ENCODE measurements at places on chromosomes 16 and 17.
A peak's percentile ranks its signal among the peaks of the same experiment; 100 is the strongest.

DNA sequence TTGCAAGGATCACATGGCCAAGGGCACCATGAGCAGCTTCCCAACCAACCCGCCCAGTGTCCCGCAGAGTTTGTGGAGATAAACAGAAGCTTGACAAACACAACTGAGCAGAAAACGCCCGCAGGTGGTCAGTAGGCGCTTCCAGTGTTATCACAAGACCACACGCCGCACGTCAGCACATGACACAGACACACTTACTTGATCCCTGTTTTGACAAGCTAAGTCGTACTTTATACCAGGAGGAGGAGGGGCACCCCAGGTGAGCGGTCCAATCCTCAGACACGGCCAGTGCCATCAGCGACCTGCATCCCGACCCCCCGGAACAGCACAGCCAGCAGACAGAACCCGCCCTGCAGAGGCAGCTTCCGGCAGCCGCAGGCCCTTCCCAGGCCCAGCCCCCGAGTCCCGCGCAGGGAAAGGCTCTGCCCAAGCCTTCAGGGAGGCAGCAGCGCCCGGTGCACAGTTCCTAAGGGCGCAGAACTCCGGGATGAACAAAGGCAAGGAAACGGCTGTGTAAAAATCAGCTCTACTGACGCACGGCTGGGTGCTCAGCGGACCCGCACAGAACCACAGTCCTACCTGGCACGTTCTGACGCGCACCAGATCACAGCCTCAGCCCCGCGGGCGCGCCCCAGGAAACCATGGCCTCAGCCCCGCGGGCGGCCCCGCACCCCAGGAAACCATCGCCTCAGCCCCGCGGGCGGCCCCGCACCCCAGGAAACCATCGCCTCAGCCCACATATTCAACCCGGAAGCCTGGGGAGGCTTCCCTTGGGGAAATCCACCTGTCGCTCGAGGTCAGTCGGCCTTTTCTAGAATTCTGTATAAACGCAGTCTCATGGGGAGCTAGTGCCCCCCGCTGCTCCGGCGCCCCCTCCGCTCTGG, 27.8 kb downstream of the AXIN1 start:
- DNase-seq = no peak

DNA sequence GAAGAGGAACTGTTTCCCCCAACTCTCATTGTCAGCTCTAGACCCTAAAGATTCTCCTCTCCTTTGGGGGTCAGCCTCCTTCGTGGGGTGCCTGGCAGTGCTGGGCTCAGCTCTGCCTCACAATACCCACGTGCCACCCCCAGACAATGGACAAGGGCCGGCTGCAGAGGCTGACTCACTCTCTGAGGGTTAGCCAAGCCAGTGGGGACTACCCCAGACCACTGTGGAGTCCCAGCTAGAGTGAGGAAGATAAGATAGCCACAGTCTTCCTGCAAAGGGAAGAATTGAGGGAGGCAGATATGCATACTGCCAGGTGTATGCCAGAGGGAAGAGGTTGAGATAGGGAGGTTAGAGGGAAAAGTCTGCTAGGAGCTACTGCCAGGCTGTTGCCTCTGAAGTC, 13.5 kb upstream of the MTMR4 start:
- DNase-seq = no peak

- no peak for DNase-seq
Observed at GRCh38 chr16:56807011-56807675, 57.9 kb upstream of the SLC12A3 start.

- DNase-seq = no peak
Observed at GRCh38 chr16:1377406-1378010, 25.8 kb downstream of the GNPTG start.

DNA sequence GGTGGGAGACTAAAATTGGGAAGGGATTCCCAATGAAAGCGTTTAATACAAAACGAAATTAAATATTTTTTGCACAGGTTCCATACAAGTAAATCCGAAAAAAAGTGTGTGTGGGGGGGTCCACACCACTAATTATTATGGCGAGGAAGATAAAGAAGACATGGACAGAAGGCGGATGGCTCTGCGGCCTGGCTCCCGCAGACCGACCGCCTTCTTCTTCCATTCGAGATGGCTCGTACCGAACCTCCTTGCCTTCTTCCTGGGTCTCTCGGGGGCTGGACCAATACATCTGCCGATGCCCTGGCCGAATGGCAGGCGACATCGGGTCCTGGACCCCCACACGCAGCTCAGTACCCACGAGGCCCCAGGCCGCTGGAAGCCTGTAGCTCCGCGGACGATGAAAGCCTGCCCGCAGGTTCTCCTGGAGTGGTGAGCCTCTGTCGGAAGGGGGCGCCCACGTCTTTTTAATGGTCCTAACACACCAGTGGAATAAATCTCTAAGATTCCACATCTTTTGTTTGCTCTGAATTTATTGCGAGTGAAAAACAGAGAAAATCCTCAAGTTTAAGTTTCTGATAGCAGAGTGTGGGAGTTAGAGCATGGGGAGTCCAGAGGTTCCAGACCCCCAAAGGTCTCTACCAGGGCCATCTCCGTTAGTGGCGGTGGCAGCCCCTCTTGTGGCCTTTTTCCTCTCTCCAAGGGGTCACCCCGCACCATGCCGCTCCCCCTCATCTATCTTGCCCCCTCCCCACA, 1.4 kb downstream of the PRAC2 start:
- DNase-seq = no peak

- no peak for DNase-seq
Observed at GRCh38 chr17:78736526-78737079, 45.5 kb downstream of the CYTH1 start.

DNA sequence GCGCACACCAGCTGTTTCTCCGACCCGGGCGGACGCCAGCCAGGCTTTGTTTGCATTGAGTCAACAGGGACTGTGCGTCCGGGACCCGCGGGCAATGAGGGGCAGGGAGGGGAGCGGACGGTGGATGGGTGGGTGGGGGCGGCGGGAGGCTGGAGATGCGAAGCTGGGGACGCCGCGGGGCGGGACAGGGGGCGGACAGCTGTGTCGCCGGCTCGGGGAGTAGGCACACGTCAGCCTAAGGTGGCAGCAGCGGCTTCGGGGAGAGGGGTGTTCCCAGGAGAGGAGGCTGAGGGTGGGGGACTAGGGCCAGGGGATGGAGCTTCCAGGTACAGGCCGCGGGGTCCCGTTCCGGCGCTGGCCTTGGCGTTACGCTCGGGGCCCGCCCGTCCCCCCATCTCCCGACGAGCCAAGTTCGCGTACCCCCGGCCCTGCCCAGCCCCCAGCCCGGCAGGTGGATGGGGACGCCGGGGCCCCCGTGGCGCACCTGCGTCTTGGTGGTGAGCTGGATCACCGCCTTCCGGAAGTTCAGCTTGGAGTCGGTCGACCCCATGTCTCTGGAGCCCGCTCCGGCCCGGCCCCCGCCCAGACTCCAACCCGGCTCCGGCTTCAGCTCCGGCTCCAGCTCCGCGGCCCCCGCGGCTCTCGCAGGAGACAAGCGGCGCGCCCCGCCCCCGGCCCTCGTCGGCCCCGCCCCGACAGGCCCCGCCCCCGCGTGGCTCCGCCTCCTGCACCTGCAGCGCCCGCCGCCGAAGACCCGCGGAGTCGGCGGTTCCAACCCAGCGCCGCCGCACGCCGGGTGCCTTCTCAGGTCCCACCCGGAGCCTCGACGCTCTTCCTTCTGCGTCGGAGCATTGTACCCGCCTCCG, at the start of gene HID1:
HID1 (minus strand) TSS at position 653 of the 866 bp plus-strand sequence; CDS start at position 550, 103 bp downstream.
- DNase-seq = no peak

- peak; percentile 73 for DNase-seq
Observed at GRCh38 chr17:32253117-32253611, 12.5 kb upstream of the RHBDL3 start.

- DNase-seq = no peak
Observed at GRCh38 chr16:2280981-2281542, 13.1 kb upstream of the RNPS1 start.

- no peak for DNase-seq
Observed at GRCh38 chr17:63928172-63928666, 3.9 kb downstream of the CD79B start.

GRCh38 chr16:72455743-72456659, 284.0 kb upstream of the PMFBP1 start:
- no peak for DNase-seq

DNA sequence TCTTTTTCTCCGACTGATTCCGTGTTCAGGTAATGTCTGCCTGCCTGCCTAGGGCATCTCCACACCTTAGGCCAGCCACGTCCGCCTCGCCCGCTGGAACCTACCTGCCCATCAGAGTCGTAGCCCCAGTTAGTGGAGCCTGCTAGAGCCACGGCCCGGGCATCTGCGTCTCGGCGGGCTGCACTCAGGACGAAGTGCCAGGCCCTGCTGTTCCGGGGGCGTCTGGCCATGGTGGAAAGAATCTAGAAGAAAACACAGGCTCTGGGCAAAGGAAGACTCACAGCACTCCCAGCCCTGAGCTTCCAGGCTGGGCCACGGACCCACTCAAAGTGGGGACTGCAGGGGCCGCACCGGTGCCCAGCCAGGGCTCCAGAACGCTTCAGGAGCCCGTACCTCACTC, 1.1 kb downstream of the SPSB3 start:
- DNase-seq = no peak

DNA sequence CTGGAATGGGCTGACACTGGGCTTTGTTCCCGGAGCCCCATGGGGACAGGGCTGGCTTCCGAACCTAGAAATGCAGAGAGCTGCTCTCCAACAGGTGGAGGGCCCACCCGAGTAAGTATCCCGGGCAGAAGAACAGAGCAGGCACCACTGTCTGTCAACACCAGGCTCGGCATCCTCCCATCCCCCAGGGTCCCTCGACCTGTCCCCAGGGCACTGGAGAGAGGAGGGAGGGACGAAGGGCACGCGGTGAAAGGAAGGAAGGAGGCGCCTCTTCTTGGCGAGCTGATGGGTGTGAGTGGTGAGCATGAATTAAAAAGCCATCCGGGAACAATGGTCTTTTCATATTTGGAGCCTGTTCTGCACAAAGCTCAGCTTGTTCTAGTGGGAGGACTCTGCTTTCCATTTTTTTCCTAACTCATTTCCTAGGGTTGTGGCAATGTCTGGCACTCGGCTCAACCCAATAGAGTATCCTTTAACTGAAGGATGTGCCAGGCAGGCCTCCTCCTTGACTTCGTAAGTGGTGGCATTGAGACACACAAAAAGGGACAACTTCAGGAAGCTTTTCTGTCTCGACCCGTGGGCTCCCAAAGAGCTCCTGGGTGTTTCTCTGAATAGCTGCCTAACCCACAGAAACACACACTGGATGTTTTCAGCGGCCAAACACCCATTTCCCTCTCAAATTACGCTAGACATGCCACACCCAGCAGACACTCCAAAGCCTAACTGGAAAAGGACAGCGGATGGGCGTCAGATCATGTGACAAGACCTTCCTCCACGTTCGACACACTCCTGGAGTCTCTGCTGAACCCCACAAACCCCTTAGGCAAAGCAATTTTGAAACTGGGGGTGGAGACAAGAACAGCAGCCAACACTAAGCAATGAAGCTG, 47.7 kb downstream of the ZFHX3 start:
- no peak for DNase-seq

GRCh38 chr17:60604686-60605334, 4.8 kb downstream of the PPM1D start:
- peak; percentile 48 for DNase-seq

GRCh38 chr16:67395458-67396158, 2.3 kb upstream of the TPPP3 start:
- no peak for DNase-seq

DNA sequence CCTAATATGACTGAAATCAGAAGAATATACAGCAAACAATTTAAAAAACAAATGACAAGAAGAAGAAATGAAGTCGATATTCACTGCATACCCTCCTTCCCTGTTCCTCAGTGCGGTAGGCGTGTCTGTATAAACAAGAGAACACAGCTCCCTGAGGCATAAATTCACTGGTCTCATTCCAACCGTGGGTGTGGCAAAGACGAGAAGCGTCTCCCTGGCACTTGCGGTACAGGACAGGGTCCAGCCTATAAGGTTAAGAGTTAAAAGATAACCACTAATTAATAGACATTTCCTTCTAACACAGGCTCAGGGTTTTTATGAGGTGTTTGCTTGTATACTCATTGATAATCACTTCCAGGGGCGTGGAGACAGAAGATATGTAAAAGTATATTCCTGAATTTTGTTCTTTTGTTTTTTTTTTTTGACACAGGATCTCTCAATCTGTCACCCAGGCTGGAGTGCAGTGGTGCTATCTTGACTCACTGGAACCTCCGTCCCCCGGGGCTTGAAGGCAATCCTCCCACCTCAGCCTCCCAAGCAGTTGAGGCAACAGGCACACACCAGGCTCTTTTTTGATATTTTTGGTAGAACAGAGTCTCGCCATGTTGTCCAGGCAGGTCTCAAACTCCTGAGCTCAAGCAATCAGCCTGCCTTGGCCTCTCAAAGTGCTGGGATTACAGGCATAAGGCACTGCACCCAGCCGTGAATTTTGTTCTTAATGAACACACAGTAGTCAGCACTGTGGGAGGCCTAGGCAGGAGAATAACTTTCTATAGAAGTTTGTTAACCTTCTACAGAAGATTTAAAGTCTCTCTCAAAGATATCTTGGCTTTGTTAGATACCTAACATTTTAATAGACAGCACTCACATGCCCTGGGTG, 59.1 kb upstream of the CLEC18B start:
- no peak for DNase-seq

GRCh38 chr17:56913867-56914580, at the start of gene TRIM25:
TRIM25 (minus strand) TSS chr17:56914049; CDS start chr17:56913988, 61 bp downstream.
- DNase-seq = peak; percentile 91

- no peak for DNase-seq
Observed at GRCh38 chr16:212999-213398, 16.2 kb downstream of the LUC7L start.

GRCh38 chr16:16057102-16057501, 107.7 kb downstream of the ABCC1 start:
- no peak for DNase-seq

GRCh38 chr17:67511804-67512203, 134.7 kb downstream of the PITPNC1 start:
- DNase-seq = no peak

DNA sequence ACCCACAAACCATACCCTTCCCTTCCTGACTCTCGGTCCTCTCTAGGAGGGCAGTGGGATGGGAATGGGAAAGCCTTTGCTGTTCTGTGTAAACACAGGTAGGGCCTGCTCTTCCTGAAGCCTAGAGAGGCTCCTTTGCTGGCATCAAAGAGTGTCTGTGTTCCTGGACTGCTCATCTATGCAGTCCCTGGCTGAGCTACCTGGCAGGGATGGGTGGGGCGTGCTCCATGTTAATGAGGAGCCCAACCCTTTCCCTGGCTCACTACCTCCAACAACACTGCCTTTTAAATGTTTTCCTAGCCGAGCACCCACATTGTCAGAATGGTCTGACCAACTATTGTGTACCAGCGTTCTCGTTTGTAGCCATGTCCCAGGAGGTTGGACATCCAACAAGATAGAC, 26.6 kb upstream of the NAGLU start:
- no peak for DNase-seq

GRCh38 chr16:65745201-65745708, 621.2 kb upstream of the CDH5 start:
- DNase-seq = no peak

DNA sequence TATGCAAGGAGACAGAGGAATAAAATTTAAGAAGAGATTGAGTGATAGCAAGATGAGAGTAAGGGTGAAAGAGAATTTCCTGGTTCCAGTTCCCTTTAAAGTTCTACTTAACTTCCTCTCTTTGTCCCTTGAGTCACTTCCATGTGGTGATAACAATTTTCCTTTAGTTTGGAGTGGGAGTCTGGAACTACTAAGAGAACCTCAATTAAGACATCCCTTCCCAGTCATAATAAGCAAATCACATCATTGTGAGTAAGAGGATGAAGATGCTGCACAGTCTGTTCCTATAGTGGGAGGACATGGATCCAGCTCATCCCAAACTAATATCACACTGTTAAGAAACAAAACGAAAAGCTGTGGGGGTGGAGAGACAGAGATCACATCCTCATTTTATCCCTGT, 24.4 kb downstream of the TBX21 start:
- DNase-seq = no peak

Data from T1000 (cell line).